ENCODE measurements at places on chromosomes 7 and 10.

- no peak for DNase-seq
These were observed 12.6 kb downstream of the DHX32 start for GRCh38 chr10:125868372-125868975.

- DNase-seq, result no peak
These were observed 957 bp upstream of the ANKRD2 start for GRCh38 chr10:97571622-97572021.

DNA sequence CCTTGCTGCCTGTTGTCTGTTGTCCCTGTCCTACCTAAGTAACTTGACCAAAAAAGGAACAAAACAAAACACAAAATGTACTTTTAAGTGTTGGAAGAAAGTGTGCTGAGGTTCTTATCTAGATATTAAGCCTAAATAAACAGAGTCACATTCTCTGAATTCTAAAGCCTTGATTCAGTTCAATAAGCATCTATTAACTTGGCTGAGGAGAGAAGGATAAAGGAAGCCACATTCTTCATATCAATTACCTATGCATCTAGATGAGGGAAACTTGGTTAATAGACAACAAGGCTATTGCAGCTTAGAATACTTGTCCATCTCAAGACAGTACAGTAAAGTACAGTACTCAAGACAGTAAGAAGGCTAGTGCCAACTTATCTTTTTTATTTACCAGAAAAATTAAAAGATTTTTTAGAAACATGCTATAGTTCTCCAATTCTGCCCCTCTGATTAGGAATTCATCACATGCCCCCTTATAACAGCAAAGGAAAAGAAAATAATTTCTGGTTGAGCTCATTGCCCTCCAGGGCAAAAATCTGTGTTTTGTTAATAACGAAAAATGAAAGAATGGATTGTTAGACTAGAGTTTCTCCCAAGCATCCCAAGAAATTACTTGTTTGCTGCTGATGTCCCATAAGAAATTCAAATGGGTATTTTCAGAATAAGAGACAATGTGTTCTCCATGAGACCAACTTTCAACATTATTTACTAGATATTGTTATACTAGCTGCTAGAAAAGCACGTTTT, 546.5 kb upstream of the SEMA3D start:
- DNase-seq, result no peak

GRCh38 chr10:61159253-61159652, 215.3 kb upstream of the RHOBTB1 start:
- DNase-seq, result no peak

GRCh38 chr10:4645836-4646235, 180.2 kb upstream of the AKR1E2 start:
- no peak for DNase-seq

DNA sequence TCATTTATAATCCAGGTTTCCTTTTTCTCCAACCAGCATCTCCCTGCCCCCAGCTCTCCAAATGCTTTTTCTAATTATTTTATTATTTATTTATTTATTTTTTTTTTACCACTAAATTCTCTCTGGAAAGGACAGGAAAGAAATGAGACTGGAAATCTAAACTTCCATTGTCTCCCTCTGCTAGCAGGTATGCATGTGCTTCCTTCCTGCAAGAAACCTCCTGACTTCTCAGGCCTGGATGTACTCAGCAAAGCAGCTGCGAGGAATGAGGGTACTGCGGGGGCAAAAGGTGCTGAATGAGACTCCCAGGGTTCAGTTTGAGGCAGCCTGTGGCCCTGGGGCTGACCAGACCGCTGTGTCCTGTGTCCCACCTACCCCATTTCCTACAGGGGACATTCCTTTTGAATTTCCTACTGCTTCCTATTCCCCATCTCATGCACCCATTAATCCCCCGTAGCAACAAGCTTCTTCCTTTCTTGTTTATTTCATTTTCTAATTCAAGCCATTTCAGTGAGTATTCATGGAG, 324.6 kb upstream of the IGFBP3 start:
- no peak for DNase-seq

DNA sequence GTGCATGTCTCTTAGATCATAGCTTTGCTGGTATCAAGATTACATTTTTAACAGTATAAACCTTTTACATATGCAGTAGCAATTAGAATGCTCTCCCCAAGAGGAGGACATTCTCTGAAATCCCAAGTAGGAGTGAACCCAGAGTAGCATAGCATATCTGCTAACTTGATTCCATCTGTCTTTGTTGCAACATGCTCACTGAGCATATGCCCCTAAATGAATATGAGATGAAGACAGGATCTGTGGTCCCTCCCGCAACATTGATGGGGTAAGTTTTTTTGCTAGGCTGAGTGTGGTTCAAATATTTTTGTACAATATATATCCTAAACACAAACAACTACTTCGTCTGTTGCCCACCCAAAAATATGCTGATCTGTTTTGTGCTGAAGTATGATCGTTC, 534.2 kb upstream of the C7orf33 start:
- DNase-seq, result no peak

- no peak for DNase-seq
These were observed 64.9 kb downstream of the LCOR start for GRCh38 chr10:96896884-96897589.

DNA sequence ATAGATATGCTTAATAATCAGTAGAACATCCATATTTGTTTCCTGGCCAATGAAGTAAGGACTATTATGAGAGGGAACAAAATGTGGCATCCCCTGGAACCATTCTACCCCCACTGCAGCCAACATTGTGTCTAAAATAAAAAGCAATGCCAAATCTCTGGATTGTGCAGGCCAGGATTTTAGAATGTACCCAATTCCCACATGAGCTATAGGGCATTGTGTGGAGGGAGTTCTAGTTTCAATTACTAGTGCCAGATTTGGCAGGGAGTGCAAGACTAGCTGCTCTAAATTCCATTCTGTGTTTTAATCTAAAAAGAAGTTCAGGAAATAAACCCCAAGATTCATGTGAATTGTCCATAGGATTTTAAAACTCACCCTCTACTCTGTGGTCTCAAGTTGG, 112.3 kb downstream of the HGF start:
- no peak for DNase-seq

- no peak for DNase-seq
These were observed 1.2 kb upstream of the NAMPT start for GRCh38 chr7:106285855-106286492.

GRCh38 chr7:25669281-25669781, 441.0 kb upstream of the NPVF start:
- no peak for DNase-seq

DNA sequence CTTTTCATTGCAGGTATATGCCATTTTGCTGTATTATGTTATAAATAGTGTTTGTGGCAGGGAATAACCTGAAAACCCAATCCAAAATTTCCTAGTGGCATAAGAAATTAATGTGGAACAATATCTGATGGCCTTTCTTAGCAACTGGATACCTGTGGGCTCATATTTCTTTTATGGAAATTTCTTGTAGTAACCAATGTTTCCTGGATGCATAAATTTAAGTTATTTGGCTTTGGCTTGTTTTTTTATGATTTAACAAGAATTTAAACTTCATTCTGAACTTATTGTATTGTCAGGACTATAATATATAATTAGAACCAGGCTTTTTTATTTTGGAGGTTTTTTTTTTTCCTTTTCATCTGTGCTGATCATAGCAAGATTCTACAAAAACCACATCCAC, 30.1 kb downstream of the TBC1D12 start:
- no peak for DNase-seq

Data from iPS DF 6.9 (cell line).